ENCODE measurements at places on chromosomes 3 and 15.
A peak's percentile ranks its signal among the peaks of the same experiment; 100 is the strongest.

DNA sequence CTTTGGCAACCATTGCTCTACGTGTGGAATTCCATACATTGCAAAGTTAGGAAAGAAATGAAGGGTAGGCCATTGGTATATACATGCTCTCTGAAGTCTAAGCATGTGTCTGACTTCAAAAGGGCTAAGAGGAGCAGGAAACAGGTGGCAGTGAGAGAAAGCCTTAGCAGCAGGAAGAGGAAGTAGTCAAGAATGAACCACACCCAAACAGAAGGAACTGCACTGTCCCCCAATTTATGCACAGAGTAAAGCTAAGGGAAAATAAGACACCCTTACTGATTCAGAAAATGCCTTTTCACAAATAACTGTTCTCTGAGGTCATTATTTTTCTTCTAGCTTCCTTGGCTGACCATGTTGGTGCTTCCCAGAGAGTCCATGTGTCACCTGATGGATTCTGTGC lies 575.4 kb downstream of the NTRK3 start:
- DNase-seq = no peak

DNA sequence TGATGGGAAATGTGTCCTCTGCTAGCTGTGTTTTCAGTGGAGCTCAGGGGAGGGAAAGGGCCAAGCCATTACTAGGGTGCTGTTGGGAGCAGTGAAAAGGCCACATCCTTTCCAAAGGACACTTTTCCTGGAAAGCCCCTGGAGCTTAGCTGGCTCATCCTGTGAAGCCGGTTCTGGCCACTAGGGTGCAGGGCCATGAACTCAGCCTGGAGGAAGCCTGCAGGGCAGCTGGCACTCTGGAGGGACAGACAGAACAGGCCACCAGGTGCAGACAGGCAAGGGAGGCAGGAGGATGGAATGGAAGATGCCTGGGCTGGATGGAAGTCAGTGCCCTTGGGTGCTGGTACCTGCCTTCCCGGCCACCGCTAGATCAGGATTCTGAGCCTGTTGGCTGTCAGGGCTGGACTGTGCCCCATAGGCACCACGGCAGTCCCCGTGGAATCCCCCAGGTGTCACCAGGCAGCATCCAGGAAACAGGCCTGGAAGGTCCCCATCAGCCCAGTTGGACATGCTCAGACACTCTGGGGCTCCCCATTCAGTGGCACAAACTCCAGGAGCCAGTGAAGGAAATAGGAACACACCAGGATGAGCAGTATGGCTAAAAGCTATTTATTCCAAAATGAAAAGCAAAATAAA lies 76.2 kb upstream of the C2CD4B start:
- no peak for DNase-seq

DNA sequence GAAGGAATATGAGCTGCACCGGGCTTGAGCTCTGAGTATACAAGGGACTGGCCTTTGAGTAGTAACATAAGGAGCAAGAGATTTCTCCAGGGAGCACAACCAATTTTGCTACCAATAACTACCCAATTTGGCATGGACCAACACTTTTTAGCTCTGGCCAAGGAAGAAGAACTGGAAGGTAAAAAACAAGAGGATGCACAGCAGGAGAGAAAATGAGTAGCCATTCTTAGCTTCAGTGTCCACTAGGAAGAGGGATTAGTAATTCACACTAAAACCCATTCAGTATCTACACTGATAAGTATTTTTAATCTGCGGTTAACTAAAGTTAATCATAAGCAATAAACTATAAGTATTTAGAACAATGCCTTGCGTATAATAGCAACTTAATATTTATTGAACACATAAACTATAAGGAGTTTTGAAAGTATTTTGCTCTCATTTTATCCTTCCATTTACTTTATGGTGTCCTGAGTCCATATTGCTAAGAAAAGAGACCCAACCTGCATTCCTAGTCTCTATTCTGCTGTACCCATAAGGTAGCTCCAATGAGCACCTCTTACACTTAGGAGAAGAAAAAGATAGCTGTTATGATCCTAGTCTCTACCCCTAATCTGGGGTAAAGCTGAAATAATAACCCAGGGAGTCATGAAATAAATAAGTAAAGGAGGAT lies 268.9 kb downstream of the IGSF11 start:
- DNase-seq = no peak

DNA sequence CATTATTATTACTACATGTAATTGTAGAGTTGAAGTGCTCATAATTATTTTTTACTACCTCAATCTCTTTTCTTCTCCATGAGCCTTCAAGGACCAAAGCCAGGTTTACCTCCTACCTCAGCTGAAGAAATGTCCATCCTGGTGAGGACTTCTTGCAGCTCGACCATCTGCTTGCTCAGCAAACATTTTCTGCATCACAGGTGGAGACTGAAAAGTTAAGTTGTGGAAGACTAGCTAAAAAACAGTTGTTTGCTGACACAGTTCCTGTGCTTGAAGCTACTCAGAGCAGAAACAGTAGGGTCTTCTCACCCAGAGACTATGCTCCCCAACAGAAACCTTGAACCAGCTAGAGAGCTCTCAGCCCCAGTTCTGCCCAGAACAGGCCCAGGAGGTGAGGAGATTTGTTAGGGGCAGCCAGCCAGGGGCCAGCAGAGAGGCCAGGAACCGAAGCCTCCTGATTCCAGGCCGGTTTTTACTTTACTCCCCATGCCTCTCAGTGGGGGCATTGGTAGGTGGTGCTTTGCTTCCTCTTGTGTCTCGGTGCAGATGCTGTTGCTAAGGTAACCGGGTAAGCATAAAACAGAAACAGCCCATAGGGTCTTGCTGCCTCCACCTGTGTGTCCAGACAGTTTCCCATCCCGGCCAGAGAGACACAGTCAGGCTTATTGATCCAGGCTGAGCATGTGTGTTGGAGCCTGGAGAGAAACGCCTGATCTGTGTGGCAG lies 54.9 kb downstream of the CCNL1 start:
- DNase-seq = no peak

DNA sequence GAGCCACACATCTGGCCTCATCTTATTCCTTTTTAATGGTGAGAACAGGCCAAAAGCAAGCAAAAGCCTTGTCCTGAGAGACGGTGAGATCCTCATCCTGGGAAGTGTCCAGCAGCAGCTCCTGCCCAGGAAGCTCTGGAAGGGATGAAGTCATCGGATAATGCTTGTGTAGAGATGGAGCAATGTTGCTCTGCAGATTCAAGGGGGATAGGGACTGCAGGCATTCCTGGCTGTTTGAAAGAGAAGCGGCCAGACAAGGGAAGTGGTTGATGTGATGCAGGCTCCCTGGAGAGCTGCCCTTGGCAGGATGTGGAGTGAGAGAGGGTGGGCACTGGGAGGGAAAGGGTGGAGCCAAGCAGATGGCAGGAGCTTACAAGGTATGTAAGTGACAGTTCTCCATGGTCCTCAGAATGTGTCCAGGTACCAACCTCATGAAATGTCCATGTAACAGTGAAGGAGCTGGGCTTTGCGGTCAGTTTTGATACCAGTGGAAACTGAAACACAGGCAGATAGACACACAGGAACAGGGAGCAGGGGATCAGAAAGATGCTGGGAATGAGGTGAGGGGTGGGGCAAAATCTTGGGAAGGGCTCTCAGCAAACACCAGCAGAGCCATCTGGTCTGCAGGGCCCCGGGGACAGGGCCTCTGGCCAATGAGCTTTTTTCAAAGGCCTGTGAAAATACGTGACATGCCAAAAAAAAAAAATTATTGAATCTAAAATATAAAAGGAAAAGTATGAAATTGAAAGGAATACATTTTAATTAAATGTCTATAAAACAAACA lies 32.2 kb upstream of the LACTB start:
- DNase-seq = no peak

- DNase-seq = peak; percentile 5
These were observed at the start of gene CD200 for GRCh38 chr3:112333002-112333380. TSS of gene CD200 (plus strand) at chr3:112333156. CDS start at chr3:112333213, 57 bp downstream.

GRCh38 chr3:108127301-108127988 lies 36.6 kb upstream of the CD47 start:
- peak; percentile 34 for DNase-seq

- DNase-seq = no peak
These were observed 7.4 kb upstream of the HGD start for GRCh38 chr3:120689395-120689794.

- no peak for DNase-seq
These were observed 122.0 kb downstream of the WDR76 start for GRCh38 chr15:43948691-43949325.
